ENCODE measurements at places on chromosomes 1 and 21.

DNA sequence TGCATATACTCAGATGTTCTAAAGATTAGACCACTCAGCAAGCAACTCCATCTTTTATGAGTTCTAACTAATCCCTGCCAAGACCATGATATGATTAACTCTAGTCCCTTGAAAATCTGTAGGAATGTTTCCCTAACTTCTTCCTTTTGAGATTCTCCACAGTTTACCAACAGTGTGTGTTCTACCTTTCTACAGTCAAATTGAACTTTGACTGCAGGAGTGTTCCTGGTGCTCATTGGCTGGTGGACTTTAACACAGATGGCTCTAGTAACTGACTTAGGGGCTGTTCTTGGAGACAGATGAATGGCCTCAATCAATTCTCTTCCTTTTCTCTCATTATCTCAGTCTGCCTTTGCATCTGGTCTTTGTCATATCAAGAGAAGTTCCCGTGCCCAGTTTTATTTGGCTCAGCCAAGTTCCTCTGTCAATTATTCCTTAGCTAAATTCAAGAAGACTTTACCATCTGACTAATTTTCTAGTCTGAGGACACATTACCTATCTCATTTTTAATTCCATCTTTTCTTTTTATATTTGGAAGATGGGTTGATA lies 643.9 kb upstream of the CAMK1G start:
- no peak for DNase-seq

DNA sequence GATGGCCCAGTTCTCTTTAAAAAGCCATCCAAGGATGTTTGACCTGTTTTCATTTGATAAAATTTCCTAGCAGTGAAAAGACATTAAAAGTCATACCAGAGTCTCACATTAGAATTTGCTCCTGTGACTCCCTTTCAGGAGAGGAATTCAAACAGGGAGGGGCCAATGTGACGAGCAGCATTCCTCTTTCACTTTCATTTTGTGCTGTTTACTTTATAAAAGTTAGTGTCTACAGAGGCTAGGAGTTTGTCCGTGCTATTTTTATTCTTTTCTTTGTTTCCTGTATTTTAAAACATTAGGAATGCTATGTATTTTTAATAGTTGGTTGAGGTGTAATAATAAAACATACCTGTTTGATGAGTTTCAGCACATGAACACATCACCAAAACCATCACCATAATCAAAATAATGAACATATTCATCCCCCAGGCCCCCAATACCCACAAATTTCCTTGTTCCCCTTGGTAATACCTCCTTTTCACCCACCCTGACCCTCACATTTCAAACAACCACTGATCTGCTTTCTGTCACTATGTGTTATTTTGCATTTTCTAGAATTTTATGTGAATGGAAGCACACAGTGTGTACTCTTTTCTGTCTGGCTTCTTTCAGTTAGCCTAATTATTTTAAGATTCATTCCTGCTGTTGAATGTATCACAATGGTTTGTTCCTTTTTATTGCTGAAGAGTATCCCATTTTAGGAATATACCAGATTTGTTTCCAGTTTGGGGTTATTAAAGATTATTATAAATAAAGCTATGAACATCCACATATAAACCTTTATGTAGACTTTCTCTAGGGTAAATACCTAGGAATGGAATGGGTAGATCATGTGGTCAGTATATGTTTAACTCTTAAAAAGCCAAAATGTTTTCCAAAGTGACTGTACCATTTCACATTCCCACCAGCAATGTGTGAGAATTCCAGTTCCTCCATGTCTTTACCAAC lies 129.5 kb downstream of the TENT5C start:
- no peak for DNase-seq

DNA sequence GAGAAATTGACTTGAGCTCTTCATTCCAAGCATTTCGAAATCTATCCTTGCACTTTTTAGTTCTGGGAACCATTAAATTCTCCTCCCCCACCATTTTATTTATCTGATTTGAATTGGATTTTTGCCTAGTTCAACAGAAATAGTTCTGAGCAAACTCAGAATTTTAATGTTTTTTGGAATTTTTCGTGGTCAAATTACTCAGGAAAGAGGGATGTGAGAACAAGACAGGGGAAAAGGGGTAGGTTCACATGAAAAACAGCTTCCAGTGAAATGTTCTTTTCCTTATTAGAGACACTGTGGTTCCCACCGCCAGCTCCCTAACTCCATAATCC lies 5.7 kb upstream of the ZNF697 start:
- DNase-seq, result no peak

- DNase-seq, result no peak
Measured at GRCh38 chr1:98480271-98480670, 181.2 kb upstream of the SNX7 start.

GRCh38 chr1:66778266-66778665 lies 22.8 kb downstream of the INSL5 start:
- DNase-seq, result no peak

DNA sequence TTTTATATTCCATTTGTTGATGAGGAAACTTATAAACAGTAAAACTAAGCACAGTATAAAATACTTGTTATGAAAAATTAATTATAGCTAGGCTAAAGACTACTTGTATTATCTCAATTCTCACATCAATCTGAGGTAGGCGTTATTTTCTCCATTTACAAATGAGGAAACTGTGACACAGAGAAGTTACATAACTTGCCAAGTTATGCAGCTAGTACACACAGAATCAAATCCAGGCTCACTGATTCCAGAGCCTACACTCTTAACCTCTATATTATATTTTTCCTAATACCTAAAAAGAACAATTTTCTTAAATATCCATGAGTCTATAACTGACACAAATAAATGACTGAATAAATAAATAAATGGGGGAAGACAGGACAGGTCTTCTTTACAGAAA lies 11.2 kb upstream of the VPS45 start:
- no peak for DNase-seq

- no peak for DNase-seq
Measured at GRCh38 chr1:211606914-211607753, 28.2 kb upstream of the SLC30A1 start.

DNA sequence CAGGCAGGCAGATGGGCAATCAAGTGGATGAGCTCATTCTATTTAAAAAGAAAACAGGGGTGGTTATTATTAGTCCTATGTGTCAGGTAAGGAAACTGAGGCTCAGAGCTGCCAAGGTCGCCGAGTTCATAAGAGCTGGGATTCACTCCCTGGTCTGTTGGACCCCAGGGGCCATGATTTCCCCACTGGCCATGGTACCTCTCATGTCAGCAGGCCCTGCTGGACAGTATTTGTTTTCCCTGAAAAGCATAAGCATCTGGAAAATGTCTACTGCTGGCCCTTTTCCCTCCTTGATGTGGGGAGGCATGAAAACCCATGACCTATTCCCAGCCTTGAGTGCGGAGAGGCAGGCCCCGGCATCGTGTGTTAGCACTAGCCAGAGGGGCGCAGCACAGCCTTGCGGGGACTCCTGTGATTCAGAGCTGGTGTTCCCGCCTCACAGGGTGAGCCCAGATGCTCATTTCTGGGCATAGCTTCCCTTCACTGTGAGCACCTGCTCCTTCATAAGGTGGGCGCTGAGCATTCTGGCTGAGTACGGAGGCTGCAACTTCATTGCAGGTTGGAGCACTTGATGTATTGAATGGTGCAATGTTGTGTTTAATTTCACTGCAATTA lies 617.5 kb downstream of the PTPRU start:
- no peak for DNase-seq

- DNase-seq, result no peak
Measured at GRCh38 chr1:226678701-226679100, 60.4 kb downstream of the ITPKB start.

GRCh38 chr1:25562101-25562927 lies 18.9 kb downstream of the LDLRAP1 start:
- DNase-seq, result peak; percentile 46

GRCh38 chr1:66495495-66495894 lies 38.5 kb upstream of the SGIP1 start:
- DNase-seq, result no peak

DNA sequence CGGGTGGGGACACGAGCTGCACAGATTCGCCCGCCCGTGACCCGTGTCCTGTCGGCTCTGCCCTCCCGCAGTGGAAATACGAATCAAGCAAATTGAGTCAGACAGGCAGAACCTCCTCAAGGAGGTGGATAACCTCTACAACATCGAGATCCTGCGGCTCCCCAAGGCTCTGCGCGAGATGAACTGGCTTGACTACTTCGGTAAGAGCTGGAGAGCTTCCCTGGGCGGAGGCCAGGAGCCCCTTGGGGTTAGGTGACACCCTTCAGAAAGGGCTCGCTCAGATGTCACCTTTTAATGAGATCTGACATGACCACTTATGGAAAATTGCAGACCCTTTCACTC lies 489 bp downstream of the CDCA8 start:
- no peak for DNase-seq

DNA sequence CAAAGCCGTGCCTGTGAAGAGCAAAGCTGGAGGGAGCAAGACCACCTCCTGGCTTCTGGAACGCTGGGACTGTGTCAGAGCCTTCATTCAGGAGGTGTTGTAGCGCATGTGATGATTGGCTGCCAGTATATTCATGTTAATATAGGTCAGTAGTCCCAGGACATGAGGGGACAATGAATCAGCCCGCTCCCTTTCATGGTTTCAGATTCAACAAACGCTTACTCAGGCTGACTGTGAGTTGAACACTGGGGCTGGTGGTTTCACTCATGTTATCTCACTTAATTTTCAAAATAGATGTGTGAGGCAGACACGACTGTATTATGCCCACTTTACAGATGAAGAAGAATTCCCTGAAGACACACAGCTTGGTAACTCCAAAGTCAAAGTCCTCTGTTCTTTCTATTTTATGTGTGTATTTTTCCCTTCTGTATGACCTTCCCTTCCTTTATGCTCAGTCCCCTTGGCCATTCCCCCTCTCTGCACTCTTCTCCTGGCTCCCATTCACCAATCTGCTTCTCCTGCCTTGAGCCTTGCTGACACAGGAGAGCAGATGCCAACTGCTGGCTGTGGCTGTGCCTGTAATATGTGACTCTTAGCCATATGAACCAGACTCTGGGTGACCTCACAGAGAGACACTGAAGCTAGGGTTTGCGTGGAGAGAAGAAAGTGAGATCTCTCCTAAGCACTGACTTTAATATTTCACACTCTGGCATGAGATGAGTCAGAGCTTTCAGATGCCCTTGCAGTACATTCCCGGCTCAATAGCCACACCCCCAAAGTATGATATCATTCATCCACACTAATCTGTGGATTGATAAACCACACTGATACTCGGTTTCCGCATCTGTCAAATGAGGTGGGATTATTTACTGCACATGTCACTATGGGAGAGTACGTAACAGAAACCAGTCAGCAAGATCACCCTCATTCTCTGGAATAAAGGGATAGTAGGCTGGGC lies 31.4 kb upstream of the KIRREL1 start:
- no peak for DNase-seq

DNA sequence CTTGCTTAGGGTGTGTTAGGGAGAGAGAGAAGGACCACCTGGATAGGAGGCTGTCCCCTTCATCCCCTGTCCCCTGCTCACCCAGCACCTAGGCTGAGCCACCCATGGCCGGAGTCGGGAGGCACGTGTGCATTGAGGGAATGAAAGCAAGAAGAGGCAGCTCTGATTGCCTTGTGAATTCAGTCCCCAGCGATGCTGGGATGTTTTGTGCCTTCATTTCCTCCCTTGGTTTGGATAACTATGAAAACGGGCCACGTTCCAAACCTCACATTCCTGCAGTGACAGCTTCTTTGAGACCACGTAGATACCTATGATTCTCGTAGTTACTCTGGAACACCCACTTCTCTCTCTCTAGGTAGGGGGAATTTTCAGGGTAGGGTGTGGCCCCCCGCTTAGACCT lies 67.1 kb downstream of the MAN1C1 start:
- no peak for DNase-seq

GRCh38 chr21:33324291-33325221 lies at the start of gene IFNAR1:
Gene IFNAR1 (plus strand): TSS chr21:33324970. CDS start chr21:33325056, 86 bp downstream.
- peak; percentile 97 for DNase-seq

DNA sequence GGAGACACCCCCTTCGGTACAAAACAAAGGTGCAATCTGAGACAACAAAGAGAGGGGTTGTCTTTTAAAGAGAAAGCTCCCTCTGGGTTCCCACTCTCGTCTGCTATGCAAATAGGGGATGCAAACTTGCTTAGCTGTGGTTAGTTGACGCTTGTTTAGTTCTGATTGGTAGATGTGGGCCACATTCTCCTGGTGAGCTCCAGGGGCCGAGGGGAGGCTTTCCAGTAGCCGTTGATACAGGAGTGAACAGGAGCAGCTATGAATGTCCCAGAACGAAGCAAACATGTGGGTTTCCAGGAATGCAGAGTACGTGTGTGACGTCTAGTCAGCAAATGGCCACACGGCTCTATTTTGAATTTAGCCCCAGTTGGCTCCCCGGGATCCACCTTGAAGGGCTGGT lies 14.7 kb downstream of the TFF2 start:
- DNase-seq, result no peak

DNA sequence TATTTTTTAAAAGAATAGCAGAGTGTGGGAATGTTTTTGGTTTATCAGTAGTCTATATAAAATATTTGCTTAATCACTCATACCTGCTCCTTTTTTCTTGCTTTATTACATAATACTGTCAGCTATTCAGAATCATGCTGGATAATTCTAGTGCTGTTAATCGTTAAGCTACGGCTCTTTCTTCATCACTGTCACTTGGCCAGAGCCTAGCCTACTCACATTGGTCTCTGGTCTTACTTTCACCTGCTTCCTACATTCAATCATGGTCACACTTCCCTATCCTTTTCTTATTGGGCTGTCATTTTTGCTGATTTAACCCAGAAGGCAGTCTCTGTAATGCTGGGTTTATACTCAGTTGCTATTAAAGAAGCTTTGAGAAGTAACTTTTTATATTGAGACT lies 2.5 kb downstream of the KLHL20 start:
- DNase-seq, result no peak

- no peak for DNase-seq
Measured at GRCh38 chr1:48442864-48443619, 29.0 kb downstream of the SPATA6 start.

GRCh38 chr1:212641956-212642355 lies 33.4 kb downstream of the ATF3 start:
- DNase-seq, result no peak

DNA sequence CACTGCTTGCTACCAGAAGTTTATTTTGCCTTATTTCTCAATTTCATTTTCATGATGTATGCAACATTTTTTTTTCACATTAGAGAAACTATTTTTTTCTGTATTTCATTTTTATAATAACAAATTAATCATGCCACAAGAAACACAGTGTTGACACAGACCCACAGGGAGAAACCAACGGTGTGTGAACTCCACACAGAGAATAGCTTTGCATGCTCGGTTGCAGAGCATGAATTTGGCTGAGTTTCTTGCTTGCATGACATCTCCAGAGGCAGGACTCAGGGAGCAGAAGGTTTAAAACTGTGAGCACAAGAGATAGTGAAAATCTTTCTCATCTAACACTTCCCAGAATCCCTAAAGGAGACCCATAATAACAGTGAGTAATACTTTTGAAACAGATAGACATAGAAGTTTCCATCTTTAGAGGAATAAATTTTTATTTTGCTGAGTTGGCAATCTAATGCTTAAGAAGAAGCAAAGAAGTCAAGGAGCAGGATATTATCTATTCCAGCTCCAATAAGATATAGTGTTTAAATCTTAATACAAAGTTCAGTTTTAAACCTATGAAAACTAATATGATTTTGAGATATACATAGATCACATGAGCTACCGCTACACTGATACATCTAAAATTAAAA lies 890.9 kb downstream of the MRPL39 start:
- DNase-seq, result no peak

All from activated CD8-positive, alpha-beta memory T cell treated with anti-CD3 and anti-CD28 coated beads for 4 hours (primary cell).